ENCODE measurements at places on chromosomes 7 and 10. TPM values are rescaled to one million over a fixed set of nuclear protein-coding genes. Genes with fewer than 3 reads are reported as not detected.

DNA sequence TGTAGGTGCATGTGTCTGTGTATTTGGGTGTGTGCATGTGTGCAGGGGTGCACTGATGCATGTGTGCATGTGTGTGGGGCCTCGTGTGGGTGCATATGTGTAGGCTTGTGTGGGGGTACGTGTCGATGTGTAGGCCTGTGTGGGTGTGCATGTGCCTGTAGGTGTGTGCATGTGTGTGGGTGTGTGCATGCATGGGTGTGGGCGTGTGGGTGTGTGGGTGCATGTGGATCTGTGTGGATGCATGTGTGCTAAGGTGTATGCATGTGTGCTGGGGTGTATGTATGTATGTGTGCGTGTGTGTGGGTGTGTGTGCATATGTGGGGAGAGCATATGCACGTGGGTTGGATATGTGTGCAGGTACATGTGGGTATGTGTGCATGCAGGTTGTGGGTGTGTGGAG lies 73.2 kb downstream of the NKX6-2 start:
- H3K27ac ChIP-seq: no peak overlapping the region
- no peak overlapping the region for H3K4me3 ChIP-seq
- no peaks in the 10 kb centered on the region for H3K27me3 ChIP-seq
- H3K36me3 ChIP-seq: no peaks in the 10 kb centered on the region
- DNase-seq: no peak

Gene HK1
- 63.4 TPM for total RNA-seq

Gene PCGF6
- total RNA-seq: 14.5 TPM

GRCh38 chr10:89426230-89426868 lies 12.0 kb downstream of the IFIT5 start:
- no peak for DNase-seq
- H3K4me1 ChIP-seq: no peaks in the 10 kb centered on the region
- no peak overlapping the region for H3K27ac ChIP-seq
- no peaks in the 10 kb centered on the region for H3K27me3 ChIP-seq
- H3K4me3 ChIP-seq: no peak overlapping the region
- H3K36me3 ChIP-seq: no peaks in the 10 kb centered on the region

Gene HNRNPF
- 213 TPM for total RNA-seq

Gene RAMP3
- total RNA-seq: 11.7 TPM

Gene METTL27
- 10.6 TPM for total RNA-seq

- H3K27me3 ChIP-seq: no peaks in the 10 kb centered on the region
- no peak for DNase-seq
- H3K36me3 ChIP-seq: no peaks in the 10 kb centered on the region
- H3K27ac ChIP-seq: no peak overlapping the region
Measured at GRCh38 chr7:29384277-29384676, 179.4 kb upstream of the PRR15 start.

Gene CDHR3
- total RNA-seq: 6.4 TPM

Gene CLDN3
- not detected for total RNA-seq

DNA sequence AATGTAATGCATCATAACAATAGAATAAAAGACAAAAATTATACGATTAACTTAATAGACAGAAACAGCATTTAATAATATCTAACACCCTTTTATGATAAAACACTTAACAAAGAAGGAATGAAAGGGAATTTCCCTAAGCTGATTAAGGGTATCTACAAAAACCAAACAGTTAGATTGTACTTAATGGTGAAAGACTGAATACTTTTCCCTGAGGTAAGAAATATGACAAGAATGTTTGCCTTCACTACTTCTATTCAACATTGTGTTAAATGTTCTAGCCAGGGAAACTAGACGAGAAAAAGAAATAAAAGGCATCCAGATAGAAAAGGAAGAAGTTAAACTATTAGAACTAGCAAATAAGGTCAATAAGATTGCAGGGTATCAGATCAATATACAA lies 276.9 kb downstream of the BAMBI start:
- H3K36me3 ChIP-seq: no peaks in the 10 kb centered on the region
- H3K4me3 ChIP-seq: no peak overlapping the region
- H3K27me3 ChIP-seq: no peaks in the 10 kb centered on the region
- H3K4me1 ChIP-seq: no peaks in the 10 kb centered on the region

DNA sequence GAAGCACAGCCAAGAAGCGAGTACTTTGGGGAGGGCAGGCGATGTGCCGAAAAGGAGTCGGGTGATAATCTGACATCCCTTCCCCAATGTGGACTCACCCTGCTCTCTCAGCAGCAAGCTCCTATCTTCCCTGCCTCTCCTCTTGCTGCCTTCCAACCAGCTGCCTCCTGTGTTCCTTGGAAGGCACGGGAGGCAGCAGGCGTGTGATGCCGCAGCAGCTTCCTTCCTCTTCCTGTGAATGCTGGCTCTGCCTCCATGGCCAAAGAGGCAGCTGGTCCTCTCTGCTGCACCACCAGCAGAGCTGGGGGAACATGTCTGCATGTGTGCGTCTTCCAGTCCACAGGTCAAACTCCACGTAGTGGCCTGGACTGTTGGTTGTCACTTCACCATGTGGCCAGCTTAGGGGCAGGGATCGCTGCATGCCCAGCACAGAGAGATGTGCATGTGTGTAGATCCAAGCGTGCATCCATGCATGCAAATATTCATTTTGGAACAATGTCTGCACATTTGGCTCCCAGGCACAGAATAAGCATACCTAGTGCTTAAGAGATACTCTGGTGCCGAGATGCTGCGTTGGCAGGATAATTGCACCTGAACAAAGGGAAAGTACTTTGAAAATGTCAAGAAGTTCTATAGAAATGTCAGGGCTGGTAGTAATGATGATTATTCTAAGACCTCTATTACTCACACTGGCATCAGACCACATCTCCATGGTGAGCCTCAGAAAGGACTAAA lies 499.8 kb downstream of the PLXNA4 start:
- no peaks in the 10 kb centered on the region for H3K36me3 ChIP-seq
- H3K27ac ChIP-seq: no peak overlapping the region

Gene LLCFC1
- not detected for total RNA-seq

DNA sequence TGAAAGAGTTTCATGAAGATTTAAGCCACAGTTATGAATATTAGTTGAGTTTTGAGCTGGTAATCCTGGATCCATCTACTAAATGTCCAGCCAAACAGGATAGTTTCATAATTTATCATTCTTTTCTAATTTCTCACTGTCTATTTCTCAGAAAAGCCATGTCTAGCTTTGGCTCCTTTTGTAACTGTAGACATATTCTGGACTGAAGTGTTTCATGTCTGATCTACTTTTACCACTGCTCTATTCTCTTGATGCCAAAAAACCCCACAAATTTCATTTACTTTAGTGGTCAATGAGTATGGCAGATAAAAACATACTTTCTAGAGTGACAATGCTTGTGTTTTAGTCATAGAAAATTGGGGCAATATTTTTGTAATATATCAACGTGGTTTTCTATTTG lies 61.2 kb downstream of the ICA1 start:
- no peak overlapping the region for H3K4me3 ChIP-seq
- H3K27ac ChIP-seq: no peak overlapping the region
- no peak for DNase-seq
- H3K27me3 ChIP-seq: no peaks in the 10 kb centered on the region

Gene MKX
- 1.8 TPM for total RNA-seq

GRCh38 chr10:10125676-10126075 lies 892.0 kb upstream of the CELF2 start:
- no peaks in the 10 kb centered on the region for H3K27me3 ChIP-seq
- no peak overlapping the region for H3K27ac ChIP-seq
- no peak for DNase-seq
- no peak overlapping the region for H3K4me3 ChIP-seq
- H3K36me3 ChIP-seq: no peaks in the 10 kb centered on the region

- no peak for DNase-seq
- no peak overlapping the region for H3K4me3 ChIP-seq
- H3K27ac ChIP-seq: no peak overlapping the region
- H3K27me3 ChIP-seq: no peaks in the 10 kb centered on the region
Measured at GRCh38 chr7:29588900-29589696, 25.5 kb downstream of the PRR15 start.

Gene GIMAP7
- total RNA-seq: 9.4 TPM

- H3K4me1 ChIP-seq: no peaks in the 10 kb centered on the region
- H3K36me3 ChIP-seq: no peaks in the 10 kb centered on the region
- no peak overlapping the region for H3K4me3 ChIP-seq
Measured at GRCh38 chr7:136023134-136023869, 46.1 kb upstream of the MTPN start.

Gene ADAM12
- 8.6 TPM for total RNA-seq

Gene ADAM22
- 3.4 TPM for total RNA-seq

GRCh38 chr10:120017733-120018417 lies 125.3 kb downstream of the SEC23IP start:
- no peaks in the 10 kb centered on the region for H3K36me3 ChIP-seq
- no peak overlapping the region for H3K4me3 ChIP-seq
- no peaks in the 10 kb centered on the region for H3K4me1 ChIP-seq
- no peak overlapping the region for H3K27ac ChIP-seq
- DNase-seq: no peak

Gene IQUB
- 8.2 TPM for total RNA-seq

- no peak overlapping the region for H3K27ac ChIP-seq
- H3K4me3 ChIP-seq: no peak overlapping the region
- no peak for DNase-seq
- H3K27me3 ChIP-seq: peaks cover 7% of the 10 kb centered on the region
- H3K36me3 ChIP-seq: no peaks in the 10 kb centered on the region
Measured at GRCh38 chr7:157830331-157830730, 493.5 kb downstream of the DNAJB6 start.

Gene RTKN2
- 0.98 TPM for total RNA-seq

DNA sequence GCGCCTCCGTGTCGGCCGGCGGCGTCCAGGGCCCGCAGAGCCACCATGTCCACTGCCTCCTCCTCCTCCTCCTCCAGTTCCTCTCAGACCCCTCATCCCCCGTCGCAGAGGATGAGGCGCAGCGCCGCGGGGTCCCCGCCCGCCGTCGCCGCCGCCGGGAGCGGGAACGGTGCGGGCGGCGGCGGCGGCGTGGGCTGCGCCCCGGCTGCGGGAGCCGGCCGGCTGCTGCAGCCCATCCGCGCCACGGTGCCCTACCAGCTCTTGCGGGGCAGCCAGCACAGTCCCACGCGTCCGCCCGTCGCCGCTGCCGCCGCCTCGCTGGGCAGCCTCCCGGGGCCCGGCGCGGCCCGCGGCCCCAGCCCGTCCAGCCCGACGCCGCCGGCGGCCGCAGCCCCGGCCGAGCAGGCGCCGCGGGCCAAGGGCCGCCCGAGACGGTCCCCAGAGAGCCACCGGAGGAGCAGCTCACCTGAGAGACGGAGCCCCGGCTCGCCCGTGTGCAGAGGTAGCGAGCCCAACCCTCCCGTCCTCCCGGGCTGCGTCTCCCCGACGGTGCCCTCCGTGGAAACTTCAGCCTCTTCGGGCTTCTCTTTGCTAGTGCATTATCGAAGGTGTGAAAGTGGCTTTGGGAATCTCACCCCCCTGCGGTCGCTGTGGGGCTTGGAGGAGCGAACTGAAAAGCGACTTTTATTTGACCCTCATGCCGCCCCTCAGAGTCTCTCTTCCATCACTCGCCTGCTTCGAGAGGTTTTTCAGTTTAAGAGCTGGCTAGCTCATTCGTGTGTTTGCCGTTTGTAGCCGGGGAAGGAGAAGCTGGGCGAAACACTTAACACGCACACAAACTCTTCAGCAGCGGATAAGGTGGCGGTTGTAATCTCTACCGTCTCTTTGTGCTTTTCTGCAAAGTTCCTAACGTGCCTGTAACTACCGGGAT lies 975 bp downstream of the GLCCI1 start:
- H3K36me3 ChIP-seq: no peaks in the 10 kb centered on the region
- DNase-seq: no peak
- H3K4me1 ChIP-seq: no peaks in the 10 kb centered on the region
- H3K27ac ChIP-seq: peak overlapping the region; percentile 95
- H3K4me3 ChIP-seq: peak overlapping the region; percentile 97

Gene SFRP5
- total RNA-seq: 1.8 TPM

DNA sequence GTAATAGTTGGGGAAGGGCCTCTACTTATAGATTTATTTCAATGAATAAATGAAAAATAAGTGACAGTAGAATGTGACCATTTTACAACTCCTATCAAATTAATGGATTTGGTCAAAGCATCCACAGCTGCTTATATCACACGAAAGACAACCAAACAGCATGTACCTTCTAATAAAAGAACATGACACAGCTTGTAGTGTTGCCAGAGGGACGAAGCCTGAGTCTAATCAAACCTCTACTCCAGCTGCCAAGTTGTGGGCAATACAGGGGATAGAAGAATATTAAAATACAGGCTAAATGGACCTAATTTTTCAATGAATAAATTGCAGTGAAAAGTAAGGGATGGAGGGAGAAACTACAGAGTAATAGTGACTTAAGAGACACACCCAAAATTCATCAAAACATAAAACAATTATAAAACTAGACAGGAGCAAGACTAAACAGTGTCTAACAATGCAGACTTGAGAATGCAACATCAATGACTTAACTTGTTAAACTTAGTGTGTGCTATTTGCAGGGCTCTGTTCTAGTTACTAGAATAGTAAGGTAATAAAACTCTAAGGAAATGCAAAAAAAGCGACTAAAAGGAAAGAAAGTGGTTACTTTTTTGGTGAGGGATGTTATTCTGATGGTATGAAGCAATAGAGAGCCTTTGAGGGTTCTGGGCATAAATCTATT lies 853.8 kb downstream of the GRM8 start:
- no peak overlapping the region for H3K4me3 ChIP-seq
- no peak overlapping the region for H3K27ac ChIP-seq
- no peaks in the 10 kb centered on the region for H3K27me3 ChIP-seq
- H3K4me1 ChIP-seq: no peaks in the 10 kb centered on the region
- no peaks in the 10 kb centered on the region for H3K36me3 ChIP-seq
- DNase-seq: no peak

- H3K36me3 ChIP-seq: no peaks in the 10 kb centered on the region
- no peaks in the 10 kb centered on the region for H3K27me3 ChIP-seq
- H3K4me3 ChIP-seq: no peak overlapping the region
- no peaks in the 10 kb centered on the region for H3K4me1 ChIP-seq
- no peak for DNase-seq
Measured at GRCh38 chr7:86889501-86889900, 170.0 kb downstream of the ELAPOR2 start.

DNA sequence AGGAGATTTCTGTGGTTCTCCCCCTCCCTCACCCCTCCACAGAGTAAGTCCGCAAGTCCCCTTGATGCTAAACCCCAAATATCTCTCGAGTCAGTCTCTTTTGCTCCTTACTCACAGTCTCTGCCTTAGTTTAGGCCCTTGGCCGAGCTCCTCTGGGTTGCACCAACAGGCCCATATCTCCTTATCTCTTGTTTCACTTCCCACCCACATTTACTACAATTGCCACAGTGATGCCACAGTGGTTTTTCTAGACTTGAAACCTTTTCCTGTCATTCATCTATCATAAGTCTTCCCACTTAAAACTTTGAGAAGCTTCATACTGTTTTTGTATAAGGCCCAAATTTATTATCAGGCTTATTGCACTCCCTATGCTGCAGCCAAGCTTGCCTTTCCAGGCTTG lies 23.4 kb upstream of the NME8 start:
- no peaks in the 10 kb centered on the region for H3K36me3 ChIP-seq
- no peak overlapping the region for H3K27ac ChIP-seq
- no peaks in the 10 kb centered on the region for H3K27me3 ChIP-seq
- no peak overlapping the region for H3K4me3 ChIP-seq

- H3K27me3 ChIP-seq: no peaks in the 10 kb centered on the region
- no peaks in the 10 kb centered on the region for H3K4me1 ChIP-seq
- H3K4me3 ChIP-seq: no peak overlapping the region
- DNase-seq: peak; percentile 70
- H3K27ac ChIP-seq: no peak overlapping the region
- H3K36me3 ChIP-seq: no peaks in the 10 kb centered on the region
Measured at GRCh38 chr10:71608819-71609768, 110.5 kb downstream of the C10orf105 start.
